ENCODE measurements at places on chromosomes 5 and 9.

GRCh38 chr5:151895660-151896030 is 29.0 kb downstream of the GLRA1 start:
- no peak for DNase-seq

DNA sequence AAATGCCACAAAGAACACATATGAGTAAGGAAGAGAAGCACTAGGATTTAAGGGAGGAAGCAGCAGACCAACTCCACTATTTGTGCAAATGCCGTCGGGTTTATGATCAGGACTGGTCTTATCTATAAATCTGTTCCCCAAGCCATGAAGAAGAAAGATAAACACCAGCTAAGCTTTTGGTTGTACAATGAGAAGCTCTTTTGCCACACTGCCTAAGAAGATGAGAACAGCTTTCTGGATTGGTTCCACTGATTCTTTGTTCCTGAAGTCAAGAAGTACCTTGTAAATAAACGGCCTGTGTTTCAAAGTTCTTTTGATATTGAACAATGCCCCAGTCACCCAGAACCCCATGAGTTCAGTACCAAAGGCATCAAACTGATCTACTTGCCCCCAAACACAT is 93.9 kb downstream of the RFX3 start:
- DNase-seq: no peak

GRCh38 chr5:82551192-82551591 is 273.0 kb upstream of the RPS23 start:
- DNase-seq: no peak

DNA sequence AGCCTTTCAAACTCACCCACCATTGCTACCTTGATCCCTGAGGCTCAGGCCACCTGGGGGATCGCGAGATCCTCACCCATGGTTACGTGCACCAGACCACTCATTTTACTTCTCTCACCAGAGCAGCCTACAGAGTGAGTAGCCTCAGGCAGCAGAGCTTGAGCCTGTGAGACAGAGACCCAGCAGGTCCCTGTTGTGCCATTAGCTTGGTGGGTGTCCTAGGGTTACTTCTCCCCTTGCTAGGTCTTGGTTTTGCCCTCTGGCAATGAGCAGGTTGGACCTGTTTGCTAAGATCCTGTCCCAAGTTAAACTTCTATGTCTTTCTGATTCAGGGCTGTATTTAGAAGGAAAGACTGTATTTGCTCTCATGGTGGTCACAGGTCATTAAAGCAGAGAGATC is 21.8 kb downstream of the WHRN start:
- DNase-seq: no peak

- no peak for DNase-seq
Observed at GRCh38 chr5:126847826-126848251, 70.9 kb downstream of the LMNB1 start.

DNA sequence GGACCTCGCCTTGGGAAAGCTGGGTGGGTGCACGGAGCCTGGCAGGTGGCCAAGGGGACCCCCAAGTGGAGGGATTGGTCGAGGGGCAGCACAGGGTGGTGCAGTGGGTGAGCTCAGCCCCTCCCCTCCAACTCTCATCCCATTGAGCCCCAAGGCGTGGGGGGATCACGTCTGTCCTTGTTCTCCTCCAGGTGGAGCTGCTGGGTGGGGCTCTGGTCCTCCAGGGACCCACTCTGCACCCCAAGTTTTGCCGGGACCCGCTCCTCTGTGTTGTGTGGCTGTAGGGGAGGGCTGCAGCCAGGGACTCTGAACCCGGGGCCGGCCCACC is 3.6 kb upstream of the FUT7 start:
- DNase-seq: no peak

DNA sequence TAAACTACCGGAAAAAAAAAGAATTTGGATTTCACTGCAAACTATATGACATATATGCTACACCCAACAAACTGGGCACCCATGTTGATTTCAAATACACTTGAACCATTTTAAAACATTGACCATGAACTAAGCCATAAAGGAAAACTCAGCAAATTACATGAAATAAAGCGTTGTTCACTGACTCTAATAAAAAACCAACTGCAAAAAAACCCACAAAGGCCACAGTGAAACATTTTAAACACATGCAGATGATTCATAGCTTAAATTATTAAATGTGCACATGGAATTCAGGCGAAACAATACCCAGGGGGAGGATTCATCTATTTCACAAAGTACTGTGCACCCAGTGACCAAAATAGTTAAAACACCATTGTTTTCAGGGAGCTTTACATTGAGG is 33.3 kb downstream of the MTRR start:
- DNase-seq: no peak

- DNase-seq: no peak
Observed at GRCh38 chr9:20144197-20144596, 355.4 kb upstream of the SLC24A2 start.

DNA sequence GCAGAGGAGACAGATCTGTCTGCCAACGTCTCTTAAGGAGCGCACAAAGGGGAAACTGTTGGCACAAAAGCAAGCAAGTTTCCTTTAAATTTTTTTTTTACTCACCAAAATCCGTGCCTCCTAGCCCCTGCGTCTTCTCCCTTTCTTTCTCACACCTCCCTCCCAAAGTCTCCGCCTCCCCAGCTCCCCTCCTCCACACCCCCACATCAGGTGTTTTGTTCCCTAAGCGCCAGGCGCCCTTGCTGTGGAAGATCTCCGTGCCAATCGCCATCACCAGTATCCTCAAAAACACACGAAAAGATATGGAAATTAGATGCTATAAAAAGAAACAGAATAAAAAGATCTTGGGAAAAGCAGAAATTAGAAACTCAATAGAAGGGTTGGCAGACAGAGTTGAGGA is 87.6 kb downstream of the DRD1 start:
- DNase-seq: no peak

- no peak for DNase-seq
Observed at GRCh38 chr9:17987189-17987588, 408.3 kb downstream of the SH3GL2 start.

DNA sequence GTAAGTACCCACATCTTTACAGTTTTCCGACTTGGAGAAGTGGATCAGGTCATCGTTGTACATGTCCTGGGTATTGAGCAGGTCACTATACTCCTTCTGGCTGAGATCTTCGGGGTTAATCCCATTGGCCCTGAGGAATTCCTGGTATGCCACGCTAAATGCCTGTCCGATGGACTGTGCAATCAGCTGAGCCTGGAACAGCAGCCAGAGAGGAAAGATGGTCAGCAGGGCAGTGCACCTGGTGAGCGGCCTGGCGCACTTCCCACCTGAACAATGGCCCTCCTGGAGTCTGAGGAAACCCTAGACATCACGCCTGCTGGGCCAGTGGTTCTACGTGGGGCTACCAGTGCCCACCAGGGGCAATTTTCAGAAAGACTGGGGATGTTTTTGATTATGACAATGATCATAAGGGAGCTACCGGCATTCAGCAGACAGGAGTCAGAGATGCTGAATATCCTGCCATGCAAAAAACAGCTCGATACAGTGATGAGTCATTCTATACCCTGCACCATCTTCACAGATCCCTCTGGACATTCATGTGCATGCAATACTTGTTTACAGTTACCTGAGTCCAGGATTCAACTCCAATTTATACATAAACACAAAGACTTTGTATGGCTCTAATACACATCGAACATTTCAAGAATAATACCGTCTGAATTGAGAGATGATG is 127.2 kb downstream of the ENTREP1 start:
- DNase-seq: no peak

- DNase-seq: no peak
Observed at GRCh38 chr5:25944786-25945185, 1093.6 kb downstream of the CDH9 start.

GRCh38 chr9:131138676-131139075 is 13.3 kb downstream of the NUP214 start:
- DNase-seq: no peak

GRCh38 chr9:119343059-119343990 is 25.9 kb downstream of the BRINP1 start:
- DNase-seq: no peak

DNA sequence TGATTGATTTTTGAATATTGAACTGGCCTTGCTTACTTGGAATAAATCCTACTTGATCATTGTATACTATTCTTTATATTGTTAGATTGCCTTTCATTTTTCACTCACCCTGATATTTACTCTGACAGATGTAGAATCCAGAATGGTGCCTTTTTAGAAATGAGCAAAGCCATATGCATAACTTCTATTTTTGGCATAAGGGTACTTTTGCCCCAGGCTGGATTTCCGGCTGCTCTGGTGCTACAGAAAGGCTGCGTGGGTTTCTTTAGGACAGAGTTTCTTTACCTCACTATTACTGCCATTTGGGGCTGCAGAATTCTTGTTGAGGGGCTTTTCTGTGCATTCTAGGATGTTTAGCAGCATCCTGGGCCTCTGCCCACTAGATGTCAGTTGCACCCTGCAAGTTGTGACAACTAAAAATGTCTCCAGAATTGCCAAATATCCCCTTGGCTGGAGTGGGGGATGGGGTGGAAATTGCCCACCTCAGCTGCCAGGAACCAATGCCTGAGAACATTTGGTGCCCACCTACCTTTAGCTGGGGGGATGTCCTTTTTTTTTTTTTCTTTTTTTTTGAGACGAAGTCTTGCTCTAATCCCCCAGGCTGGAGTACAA is 50.1 kb downstream of the SLC36A1 start:
- no peak for DNase-seq

- no peak for DNase-seq
Observed at GRCh38 chr5:73909474-73909873, 283.5 kb downstream of the ARHGEF28 start.

GRCh38 chr9:18058564-18059442 is 415.1 kb upstream of the ADAMTSL1 start:
- no peak for DNase-seq

GRCh38 chr5:1934801-1935429 is 52.2 kb upstream of the IRX4 start:
- no peak for DNase-seq

DNA sequence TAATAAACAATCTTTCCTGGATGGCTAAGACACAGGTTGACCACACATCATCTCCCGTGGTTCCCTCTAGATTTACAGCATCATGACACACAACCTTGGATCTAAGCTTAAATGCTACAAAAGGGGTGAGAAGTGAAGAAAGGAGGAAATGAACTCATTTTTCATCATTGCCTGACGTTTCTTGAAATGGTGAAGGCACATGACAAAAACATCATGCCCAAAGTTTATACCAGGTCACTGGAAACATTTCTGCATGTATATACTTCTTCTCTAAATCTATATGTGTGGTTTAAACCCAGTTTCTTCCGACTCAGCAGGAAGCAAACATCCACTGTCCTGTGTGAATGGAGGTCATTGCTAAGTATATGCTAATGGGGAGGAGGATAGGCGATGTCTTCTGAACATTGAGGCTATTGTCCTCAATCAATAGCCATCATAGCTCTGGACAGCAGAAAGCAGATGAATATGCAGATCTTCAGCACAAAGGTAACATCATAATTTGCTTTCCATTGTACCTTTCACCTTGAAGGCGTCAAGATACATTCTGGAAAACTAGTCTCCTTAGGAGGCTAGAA is 137.4 kb downstream of the MED27 start:
- no peak for DNase-seq

DNA sequence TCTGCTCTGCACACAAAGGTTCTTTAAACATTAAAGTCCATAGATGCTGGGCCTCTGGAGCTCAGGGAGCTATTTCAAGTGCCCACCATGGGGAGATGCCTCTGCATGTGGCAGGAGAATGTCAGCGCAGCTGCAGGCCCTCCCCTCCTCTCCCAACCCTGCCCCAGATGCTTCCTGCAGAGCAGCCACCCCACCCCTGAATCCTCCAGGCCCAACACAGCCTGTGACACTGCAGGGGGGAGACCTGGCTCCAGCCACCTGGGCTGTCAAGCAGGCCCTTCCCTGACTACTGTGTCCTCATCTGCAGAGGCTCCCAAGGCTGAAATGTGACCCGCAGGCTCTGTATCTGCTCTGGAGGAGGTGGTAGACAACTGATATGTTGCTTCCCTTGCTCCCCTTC is 213.9 kb downstream of the GABBR2 start:
- DNase-seq: no peak

- no peak for DNase-seq
Observed at GRCh38 chr5:137086342-137086741, 412.8 kb downstream of the SPOCK1 start.

DNA sequence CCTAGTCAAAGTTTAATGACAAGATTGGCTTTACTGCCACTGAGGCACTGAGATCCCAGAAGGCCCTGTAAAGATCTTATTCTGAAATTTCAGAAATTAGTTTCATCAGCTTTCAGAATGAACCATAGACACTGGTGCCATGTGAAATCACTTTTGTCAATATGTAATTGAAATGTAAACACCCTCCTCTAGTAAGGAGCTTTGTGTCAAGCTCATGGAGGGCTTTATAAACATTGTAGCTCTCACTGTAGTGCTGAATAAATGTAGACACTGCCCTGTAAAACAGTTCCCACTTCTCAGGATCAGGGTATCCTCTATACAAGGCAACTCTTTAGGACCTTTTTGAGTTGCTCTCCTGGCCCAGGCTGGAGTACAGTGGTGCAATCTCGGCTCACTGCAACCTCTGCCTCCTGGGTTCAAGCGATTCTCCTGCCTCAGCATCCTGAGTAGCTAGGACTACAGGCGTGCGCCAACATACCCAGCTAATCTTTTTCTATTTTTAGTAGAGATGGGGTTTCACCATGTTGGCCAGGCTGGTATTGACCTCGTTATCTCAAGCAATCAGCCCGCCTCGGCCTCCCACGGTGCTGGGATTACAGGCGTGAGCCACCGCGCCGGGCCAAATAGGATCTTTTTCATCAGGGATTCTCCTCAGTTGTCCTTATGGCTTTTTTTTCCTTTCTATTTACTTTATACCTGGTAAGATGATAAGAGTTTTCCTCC is 1823.9 kb upstream of the CDH9 start:
- DNase-seq: no peak

DNA sequence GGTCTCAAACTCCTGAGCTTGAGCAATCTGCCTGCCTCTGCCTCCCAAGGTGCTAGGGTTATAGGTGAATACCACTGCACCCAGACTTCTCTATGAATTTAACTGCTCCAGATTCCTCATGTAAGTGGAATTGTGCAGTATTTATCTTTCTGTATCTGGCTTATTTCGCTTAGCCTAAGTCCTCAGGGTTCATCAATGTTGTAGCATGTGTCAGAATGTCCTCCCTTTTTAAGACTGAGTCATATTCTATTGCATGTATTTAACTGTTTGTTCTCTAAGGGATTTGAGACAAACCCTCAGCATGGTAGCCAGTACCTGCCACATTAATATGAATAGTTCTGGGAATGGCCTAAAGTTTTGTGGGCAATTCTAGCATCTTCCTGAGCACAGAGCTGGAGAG is 53.9 kb upstream of the TUT7 start:
- DNase-seq: no peak
